KBM-7 (cell line): ENCODE measurements at places on chromosomes 5 and 9.

DNA sequence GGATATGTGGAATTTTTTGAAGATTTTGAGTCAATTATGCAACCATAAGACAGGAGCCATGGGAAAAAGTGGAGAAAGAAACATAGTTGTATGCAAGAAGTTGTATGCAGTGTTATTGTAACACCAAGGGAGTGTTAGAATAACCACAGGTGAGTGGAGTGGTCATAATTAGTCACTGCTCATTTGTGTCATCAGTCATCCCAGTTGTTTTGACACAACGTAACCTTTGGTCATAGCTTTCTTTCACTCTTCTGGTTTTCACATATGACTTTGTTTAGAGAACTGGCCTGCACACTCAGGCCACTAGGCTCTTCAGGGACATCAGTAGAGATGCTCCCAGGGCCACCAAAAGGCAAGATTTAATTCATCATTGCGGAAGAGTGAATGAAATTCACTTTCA, 158.7 kb upstream of the HMHB1 start:
- no peak for DNase-seq

GRCh38 chr9:15570769-15571168, 17.9 kb downstream of the CCDC171 start:
- no peak for DNase-seq

- no peak for DNase-seq
Observed at GRCh38 chr5:77859306-77859705, 83.2 kb upstream of the TBCA start.

- no peak for DNase-seq
Observed at GRCh38 chr9:76700916-76701315, 63.3 kb upstream of the PCA3 start.

DNA sequence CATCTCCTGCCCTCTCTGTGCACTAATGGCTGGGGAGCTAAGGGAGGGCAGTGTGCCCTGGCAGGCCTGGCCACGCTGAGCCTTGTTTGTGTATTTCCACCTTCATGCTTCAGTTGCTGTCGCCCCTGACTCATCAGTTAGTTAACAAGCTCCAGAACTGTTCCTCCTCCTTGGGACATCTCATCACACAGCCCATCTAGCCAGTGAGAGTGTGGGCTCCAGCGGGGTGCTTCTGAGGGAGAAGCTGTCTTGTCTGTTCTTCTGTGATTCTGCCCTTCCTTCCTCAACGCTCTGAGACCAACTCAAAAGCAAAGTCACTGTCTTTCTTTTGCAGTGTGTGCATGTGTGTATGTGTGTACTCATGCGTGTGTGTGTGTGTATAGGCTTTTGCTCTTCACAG, 58.3 kb upstream of the CPEB4 start:
- DNase-seq: no peak

DNA sequence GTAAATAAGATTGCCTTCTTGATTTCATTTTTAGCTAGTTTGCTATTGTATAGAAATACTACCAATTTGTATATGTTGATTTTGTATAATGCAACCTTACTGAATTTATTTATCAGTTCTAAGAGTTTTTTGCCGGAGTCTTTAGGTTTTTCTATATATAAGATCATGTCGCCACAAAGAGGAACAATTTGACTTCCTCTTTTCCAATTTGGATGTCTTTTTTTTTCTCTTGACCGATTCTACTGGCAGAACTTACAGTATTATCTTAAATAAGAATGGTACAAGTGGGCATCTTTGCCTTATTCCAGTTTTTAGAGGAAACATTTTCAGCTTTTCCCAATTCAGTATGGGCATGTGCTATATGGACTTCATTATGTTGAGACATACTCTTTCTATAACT, 624.7 kb upstream of the ACO1 start:
- peak; percentile 41 for DNase-seq

DNA sequence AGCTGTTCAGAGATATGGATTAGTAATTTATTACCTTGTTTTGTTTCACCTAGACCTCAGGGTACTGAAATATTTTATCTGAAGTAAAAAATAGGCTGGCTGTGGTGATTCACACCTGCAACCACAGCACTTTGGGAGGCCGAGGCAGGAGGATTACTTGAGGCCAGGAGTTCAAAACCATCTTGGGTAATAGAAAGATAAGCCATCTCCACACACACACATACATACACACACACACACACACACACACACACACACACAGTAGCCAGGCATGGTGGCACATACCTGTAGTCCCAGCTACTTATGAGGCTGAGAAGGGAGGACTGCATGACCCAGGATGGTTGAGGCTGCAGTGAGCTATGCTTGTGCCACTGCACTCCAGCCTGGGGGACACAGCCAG, 3.7 kb downstream of the ANXA2R start:
- no peak for DNase-seq

DNA sequence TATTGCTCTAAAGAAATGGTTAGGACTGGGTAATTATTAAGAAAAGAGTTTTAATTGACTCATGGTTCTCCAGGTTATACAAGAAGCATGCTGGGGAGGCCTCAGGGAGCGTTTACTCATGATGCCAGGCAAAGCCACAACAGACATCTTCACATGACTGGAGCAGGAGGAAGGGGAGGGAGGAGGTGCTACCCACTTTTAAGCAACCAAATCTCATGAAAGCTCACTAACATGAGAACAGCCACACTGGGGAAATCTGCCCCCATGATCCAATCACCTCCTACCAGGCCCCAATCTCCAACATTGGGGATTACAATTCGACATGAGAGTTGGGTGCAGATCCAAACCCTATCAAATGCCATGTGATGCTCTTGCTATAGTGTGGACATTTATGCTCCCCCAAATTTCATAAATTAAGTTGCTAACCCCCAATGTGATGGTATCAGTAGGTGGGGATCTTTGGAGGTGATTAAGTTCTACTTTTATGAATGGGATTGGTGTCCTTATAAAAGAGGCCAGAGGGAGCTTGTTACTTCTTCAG, 773.6 kb upstream of the CDH10 start:
- no peak for DNase-seq

DNA sequence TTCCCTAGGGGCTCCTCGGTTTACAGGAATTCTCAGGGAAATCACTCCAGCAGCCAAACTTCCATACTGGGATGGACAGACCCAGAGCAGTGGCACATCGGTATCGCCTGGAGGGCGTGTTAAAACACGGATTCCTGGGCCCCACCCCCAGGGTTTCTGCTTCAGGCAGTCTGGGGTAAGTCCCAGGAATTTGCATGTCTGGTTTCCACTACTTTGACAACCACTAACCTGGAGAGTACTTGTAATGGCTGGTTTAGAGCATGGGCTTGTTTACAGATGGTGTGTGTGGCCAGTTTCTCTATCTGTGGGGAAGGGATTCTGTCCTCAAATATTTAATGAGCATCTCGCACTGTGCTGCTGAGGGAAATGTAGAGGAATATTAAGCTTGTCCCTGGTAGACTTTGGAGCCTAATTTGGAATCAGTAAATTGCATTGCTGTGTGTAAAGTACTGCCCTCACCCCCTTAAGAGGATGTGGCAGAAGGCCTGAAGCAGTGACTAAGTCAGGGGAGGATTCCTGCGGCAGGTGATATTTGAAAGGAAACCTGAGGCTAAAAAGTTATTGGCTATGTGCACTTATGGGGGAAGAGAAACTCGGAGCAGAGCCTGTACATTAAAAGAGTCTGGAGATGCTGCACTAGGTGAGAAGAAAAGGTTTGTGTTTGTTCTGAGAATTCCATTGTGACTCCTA, 18.6 kb upstream of the TJP2 start:
- no peak for DNase-seq

- no peak for DNase-seq
Observed at GRCh38 chr5:139523635-139524445, 37.3 kb upstream of the UBE2D2 start.

DNA sequence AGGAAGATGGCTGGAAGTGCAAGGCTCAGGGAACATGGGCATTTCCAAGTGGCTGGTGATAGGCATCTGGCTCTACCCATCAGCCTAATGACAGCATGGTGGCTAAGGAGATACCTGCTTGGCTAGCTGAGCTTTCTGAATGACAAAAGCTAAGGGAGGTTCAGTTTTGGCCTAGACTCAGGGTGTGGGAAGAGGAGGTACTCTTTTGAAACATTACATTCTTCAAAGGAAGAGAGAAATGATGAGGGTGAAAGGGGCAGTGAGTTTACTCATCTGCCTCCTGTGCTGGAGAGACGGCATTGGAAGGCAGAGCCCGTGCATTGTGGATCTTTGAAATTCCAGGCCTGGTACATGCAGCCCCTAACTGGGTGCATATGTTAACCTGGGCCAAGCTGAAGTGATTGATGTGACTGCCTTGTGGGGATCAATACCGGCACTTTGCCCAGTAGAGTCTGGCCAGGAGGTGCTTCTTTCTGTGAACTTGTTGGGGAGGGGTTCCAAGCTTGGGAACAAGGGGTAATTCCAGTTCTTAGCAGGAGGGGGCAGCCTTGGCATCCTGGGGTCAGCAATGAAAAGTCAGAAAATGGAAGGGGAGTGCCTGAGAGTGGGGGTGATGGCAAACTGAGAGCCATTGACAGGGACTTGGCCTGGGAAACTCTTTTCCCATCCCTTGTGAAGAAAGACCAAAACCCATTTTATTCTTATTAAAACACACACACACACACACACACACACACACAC, 108.6 kb downstream of the ACER2 start:
- DNase-seq: peak; percentile 53

GRCh38 chr5:7529880-7530279, 133.9 kb downstream of the ADCY2 start:
- DNase-seq: no peak

DNA sequence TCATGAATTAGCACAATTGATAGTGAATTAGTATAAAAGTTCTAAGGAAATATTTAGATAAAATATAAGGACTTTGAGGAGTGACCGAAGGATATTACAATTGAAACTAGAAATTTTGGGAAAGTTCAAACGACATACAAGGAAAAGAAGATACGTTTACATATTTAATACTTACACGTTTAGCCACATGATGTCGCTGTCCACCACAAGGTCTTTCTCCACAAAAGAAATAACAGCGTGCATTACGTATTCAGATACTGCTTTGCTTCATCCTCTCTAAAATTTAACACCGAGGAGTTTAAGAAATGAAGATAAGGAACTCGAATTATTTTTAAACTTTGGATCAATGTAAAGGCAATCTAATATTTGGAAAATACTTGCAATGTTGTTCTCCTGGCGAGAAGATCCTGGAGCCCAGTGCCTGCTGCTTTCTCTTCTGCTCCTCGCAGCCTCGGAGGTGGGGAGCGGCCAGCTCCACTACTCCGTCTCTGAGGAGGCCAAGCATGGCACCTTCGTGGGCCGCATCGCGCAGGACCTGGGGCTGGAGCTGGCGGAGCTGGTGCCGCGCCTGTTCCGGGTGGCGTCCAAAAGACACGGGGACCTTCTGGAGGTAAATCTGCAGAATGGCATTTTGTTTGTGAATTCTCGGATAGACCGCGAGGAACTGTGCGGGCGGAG, at the start of gene PCDHA3:
PCDHA3 (plus strand) TSS at position 242 of the 678 bp plus-strand sequence.
- DNase-seq: peak; percentile 75

- DNase-seq: no peak
Observed at GRCh38 chr9:105676351-105676923, 14.2 kb downstream of the TAL2 start.

- no peak for DNase-seq
Observed at GRCh38 chr9:94150279-94150828, 66.1 kb downstream of the PTPDC1 start.

GRCh38 chr9:70291446-70291845, 32.7 kb downstream of the SMC5 start:
- no peak for DNase-seq

GRCh38 chr5:174188295-174188694, 142.8 kb downstream of the NSG2 start:
- no peak for DNase-seq

- no peak for DNase-seq
Observed at GRCh38 chr9:135244271-135245221, 157.1 kb downstream of the OLFM1 start.

DNA sequence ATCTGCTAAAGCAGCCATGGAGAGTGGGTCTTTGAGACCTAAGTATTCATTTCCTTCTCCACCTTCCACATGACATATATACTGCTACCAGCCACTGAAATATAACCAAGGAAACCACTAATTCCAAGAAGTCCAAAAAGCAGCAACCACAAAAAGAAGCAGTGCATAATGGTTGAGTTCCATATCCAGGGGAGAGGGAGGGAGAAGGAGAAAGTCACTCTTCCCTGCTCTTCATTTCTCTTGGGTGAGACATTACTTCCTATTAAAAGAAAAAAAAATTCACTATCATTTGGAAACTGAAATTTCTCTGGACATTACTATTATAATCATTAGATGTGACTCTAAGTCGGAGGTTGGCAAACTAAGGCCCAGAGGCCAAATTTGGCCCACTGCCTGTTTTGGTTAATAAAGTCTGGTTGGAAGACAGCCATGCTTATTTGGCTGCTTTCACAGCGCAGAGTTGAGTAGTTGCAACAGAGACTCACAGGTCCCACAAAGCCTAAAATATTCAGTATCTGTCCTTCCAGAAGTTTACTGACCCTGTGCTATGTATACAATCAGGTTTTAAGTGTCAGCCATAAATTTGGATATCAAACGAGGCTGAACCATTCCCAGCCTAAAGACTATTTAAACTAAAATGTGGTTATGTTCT, 168.6 kb downstream of the MPDZ start:
- no peak for DNase-seq

- DNase-seq: no peak
Observed at GRCh38 chr9:111348821-111349271, 18.8 kb upstream of the OR2K2 start.

- DNase-seq: peak; percentile 12
Observed at GRCh38 chr9:27703216-27703980, 130.1 kb upstream of the C9orf72 start.

DNA sequence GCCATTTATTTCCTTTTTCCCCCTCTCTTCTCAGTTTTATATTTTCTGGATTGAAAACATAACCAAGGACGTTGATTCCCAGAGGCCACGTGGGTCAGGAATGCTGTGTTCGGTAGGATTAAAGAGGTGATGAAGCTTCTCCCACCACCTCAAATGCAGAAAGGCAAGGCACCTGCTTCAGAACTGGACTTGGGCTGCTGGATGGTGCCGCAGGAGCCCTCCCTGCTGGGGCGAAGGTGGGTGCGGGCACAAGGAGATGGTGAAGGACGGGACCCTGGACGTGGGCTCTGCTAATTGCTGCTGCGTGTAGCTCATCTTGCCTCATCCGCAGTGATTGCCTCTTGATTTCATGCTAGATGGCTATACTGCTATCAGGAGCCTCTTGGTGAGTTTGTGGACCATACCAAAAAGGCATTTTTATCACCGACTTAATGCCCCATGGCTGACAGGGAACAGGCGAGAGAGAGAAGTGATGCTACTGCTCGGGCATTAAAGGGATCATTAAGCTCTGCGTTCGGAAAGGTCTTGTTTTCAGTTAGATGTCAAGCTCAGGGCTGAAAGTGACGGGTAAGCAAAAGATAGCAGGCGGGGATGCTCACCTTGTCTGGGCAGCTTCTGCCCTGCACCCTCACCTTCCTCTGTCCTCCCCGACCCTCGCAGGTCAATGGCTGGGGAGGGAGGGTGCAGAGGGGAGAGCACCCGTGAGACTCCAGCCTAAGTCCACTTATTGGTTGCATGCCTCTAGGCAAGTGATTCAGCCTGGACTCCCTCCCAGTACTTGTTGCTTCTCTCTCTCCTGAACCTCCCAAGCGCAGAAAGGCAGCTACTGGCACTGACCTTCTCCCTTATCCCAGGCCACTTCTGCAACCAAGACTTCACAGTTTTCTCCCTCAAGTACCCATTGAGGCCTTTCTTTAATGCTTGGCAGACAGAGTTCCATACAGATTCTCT, 71.6 kb upstream of the FSTL4 start:
- no peak for DNase-seq

GRCh38 chr9:131252120-131252519, 24.2 kb downstream of the FAM78A start:
- DNase-seq: no peak

- DNase-seq: no peak
Observed at GRCh38 chr9:35666549-35666948, 1.6 kb upstream of the ARHGEF39 start.
